ENCODE measurements at places on chromosomes 3 and 15.

DNA sequence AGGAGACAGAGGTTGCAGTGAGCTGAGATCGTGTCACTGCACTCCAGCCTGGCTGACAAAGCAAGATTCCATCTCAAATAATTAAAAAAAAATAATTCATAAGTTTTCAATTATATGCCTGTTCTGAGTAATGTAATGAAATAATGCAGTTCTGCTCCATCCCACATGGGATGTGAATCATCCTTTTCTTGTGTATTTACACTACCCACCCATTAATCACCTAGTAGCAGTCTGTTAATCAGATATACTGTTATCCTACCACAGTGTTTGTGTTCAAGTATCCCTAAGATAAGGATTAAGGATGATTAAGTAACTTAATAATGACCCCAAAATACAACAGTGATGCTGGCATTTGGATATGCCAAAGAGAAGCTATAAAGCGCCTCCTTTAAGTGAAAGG is 38.8 kb downstream of the PIGB start:
- DNase-seq = no peak

- DNase-seq = no peak
Observed at GRCh38 chr15:31478702-31479221, 152.1 kb downstream of the KLF13 start.

GRCh38 chr3:184801241-184801785 is 10.7 kb upstream of the VPS8 start:
- no peak for DNase-seq

DNA sequence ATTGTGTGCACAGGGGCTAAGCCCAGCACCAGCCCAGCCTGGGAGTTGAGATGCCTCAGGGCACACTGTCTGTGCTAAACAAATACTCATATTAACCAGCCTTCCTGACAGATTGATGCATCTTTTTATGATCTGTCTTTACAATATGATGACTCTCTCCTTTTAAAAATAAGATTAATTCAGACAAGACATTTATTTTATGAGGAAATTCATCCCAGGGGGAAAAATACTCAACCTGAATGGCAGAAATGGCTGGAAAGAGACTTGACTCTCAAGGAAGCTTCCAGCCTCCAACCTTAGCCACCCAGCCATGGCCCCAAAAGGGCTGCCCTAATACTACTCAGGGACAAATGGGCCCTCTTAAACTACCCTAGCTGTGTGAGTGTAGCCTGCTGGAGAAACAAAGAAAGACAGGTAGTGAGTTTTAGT is 46.9 kb downstream of the NOX5 start:
- no peak for DNase-seq

- DNase-seq = peak; percentile 64
Observed at GRCh38 chr3:168165390-168166269, 69.9 kb upstream of the GOLIM4 start.

GRCh38 chr3:16658004-16658924 is 53.0 kb upstream of the DAZL start:
- no peak for DNase-seq

DNA sequence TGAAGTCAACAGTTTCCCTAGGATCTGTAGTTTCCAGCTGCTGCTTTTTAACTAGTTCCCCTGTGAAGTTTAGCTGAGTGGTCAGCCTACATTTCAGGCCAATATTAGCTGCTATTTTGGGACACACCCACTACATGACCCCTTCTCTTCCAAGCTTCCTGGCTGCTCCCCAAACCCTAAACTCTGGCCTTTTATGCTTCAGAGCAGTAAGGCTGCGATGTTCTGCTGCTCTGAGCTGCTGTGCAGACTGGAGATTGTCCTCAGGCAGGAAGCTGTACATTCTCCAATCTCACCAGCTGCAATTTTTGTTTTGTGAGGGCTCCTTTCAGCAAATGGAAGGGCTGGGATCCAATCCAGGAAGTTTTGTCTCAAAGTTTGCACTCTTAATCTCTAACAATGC is 48.0 kb upstream of the WDR72 start:
- DNase-seq = no peak

DNA sequence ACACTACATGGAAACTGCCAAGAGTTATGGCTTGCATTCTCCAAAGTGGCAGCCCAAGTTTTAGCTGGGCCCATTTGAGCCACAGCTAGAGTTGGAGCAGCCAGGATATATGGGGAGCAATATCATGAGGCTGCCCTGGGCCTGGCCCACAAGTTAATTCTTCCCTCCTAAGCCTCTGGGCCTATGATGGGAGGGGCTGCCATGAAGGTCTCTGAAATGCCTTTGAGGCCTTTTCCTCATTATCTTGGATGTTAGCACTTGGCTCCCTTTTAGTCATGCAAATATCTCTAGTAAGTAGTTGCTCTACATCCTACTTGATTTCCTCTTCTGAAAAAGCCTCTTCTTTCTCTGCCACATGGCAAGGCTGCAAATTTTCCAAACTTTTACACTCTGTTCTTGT is 257.5 kb upstream of the CHRM5 start:
- no peak for DNase-seq

DNA sequence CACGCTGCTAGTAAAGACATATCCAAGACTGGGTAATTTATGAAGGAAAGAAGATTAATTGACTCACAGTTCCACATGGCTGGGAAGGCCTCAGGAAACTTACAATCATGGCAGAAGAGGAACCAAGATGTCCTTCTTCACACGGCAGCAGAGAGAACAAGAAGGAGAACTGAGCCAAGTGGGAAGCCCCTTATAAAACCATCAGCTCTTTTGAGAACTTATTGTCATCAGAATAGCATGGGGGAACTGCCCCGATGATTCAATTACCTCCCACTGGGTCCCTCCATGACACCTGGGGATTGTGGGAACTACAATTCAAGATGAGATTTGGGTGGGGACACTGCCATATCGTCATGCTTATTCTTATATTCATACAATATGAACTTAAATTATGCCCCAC is 49.0 kb downstream of the DUT start:
- peak; percentile 9 for DNase-seq

DNA sequence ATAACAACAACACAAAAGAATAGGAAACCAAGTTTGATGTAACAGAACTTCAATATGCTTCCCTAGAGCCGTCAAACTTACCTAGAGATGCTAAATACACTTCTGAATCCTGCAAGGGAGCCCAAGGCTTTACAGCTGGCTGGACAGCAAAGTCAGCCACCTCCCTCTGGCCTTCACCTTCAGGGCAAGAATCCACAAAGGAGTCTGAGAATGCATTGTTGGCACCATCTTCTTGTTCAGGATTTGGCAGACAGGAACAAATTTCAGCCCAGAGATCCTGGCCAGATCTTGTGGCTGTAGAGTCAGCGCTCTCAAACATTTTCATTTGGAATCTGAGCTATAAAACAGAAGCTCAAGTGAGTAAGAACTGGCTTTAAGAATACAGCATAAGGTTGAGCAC is 2.2 kb downstream of the CCDC32 start:
- DNase-seq = no peak

- peak; percentile 92 for DNase-seq
Observed at GRCh38 chr3:4751502-4752101, 227.6 kb upstream of the BHLHE40 start.
